ENCODE measurements at places on chromosomes 7 and 10.

- DNase-seq: no peak
These were observed 152.5 kb downstream of the LCOR start for GRCh38 chr10:96984541-96985131.

- DNase-seq: no peak
These were observed 575.2 kb upstream of the MKI67 start for GRCh38 chr10:128701381-128701780.

- no peak for DNase-seq
These were observed 29.8 kb downstream of the CALCR start for GRCh38 chr7:93544691-93545090.

DNA sequence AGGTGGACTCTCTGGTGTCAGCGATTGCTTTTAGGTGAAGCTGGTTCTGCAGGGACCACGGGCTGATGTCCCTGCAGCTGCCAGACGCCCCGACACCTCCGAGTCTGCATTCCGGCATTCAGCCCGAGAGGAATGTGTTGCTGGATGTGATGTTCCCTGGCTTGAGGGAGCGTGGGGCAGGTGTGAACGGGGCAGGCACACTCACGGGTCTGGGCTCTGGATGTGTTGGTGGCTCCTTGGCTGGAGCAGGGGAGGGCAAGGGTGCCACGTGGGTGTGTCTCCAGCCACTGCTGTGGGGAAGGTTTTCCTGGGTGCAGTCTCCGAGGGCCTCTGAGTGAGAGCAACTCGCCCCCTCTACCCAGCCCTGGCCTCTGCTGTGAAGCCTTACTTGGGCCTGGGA lies 140.5 kb downstream of the CAMK1D start:
- no peak for DNase-seq

- no peak for DNase-seq
These were observed 152.3 kb downstream of the MAD1L1 start for GRCh38 chr7:2080477-2080876.

DNA sequence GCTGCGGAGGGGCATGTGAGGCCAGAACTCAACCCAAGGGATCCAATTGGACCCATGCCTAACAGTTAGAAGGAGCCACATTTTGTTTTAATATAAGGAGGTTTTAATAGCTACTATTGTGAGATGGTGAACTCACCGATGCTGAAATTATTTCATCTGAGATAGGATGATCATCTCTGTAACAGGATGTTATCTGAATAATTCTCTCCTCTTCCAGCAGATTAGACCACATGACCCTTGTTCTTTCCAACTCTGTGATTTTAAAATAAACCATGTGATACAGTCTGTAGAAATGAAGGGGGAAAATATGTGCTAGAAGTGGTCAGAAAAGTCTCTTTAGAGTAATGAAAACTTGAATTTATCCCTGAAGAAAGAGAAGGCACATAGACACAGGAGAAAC lies 385.8 kb downstream of the LRMDA start:
- DNase-seq: no peak

- DNase-seq: no peak
These were observed 575.3 kb downstream of the IPMK start for GRCh38 chr10:57692255-57692980.

DNA sequence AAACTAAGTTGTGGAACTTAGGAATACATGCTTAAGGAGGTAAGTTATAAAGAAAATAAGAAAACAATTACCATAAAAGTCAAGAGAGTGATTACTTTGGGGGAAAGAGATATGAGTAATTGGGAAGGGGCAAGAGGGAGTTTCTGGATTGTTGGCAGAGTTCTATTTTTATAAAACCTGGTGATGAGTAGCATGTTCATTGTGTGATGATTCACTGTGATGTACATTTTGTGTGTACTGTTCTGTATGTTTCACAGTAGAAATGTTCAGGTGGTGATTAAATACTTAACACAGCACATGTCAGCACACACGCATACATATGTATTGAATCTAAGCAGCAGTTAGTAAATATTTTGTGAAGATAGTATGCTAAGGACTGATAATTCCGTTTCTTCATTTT lies 9.7 kb upstream of the OIT3 start:
- no peak for DNase-seq

GRCh38 chr7:139942636-139943035 lies 113.6 kb downstream of the TBXAS1 start:
- DNase-seq: no peak

- no peak for DNase-seq
These were observed 163.7 kb upstream of the CDC14C start for GRCh38 chr7:48760528-48761265.

DNA sequence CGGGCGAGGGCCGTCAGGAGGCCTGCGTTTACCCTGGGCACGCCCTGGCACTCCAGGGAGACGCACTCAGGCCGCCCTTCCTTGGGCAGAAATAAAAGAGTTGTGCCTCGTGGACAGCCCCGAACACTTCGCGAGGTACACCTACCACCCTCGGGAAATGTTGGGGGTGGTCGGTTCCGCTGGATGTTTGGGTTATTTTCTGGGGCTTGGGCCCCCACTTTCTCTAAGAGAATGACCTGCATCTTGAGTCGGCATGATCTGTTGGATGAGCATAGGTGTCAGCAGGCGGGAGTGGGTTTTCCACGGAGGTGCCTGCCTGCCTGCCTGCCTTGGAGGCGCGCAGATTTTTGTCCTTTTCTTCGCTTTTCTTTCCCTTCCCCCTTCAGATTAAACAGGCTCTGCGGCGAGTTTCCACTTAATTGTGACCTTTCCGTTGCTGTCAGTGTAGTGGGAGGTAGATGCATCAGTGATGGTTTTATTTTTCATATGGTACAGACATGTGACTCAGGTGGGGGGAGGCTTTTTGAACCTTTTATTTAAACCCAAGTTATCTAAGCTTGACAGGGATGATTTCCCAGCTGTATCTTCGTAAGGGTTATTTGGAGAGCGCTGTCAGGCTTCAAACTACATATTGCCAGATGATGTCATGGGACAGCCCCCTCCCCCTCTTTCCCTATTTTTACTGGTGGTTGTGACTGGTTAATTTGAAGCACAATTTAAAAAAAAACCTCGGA lies 661 bp downstream of the HECTD2 start:
- DNase-seq: peak; percentile 39

GRCh38 chr7:5455581-5456219 lies 32.1 kb upstream of the TNRC18 start:
- no peak for DNase-seq

DNA sequence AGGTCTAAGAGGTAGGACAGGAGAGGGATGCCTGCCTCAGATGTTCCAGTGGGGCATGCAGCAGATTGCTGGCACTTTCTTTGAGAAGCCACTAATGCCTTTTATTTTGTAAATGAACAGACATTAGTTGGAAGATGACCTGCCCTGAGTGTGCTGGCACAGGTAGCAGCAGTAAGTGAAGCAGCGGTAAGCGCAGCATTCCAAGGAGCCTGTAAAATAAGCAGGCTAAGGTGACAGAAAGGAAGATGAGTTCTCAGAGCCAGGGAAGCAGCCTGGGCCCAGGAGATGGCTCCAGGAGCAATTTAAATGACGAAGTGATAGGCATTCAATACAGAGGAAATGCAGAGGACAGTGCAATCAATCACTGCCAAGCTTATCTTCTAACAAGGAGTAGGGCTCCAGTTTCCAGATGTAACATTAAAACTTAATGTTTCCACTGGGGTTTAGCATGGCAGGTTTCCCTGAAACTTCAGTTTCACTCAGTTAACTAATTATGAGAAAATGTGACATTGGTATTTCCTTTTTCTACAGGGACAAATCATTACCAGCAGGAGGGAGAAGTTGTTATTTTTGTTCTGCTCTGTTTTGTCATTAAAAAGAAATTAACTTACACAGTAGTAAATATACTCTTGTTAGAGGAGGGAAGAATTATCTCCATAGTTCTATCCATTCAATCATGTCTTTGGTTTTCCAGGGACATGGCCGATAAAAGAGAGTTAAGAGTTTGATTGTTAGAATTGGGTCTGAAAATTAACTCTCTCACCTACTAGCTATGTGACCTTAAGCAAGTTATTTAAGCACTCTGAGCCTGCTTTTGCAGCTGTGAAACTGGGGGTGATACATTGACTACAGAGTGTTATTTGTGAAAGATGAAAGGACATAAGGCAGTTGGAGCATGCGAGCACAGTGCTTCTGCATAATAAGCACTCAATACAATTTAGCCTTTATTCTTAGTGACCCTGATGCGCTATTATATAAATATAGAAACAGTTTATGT lies 96.6 kb upstream of the PTN start:
- no peak for DNase-seq

DNA sequence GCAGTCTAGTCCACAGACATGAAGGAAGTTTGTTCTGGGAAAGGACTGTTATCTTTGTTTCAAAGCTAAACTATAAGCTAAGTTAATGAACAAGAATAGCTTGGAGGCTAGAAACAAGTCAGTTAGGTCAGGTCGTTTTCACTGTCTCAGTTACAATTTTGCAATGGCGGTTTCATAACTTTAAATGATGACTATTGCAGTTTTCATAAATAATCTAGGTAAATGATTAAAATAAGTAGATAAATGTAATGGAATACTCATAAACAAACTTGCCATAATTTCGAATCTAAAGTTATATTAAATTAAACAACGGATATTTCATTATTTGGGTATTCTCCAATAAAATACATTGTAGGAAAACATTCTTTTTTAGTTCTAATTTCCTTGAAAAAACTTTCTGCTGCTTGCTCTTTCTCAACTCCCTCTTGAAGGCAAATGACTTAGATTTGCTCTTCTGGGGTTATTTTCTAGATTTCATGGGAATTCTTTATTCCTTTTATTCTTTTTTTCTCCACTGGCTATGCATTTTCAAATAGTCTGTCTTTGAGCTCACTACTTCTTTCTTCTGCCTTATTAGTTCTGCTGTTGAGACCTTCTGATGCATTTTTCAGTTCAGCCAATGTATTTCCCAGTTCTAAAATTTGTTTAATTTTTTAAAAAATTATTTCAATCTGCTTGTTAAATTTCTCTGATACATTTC lies 103.8 kb upstream of the APBB1IP start:
- no peak for DNase-seq

DNA sequence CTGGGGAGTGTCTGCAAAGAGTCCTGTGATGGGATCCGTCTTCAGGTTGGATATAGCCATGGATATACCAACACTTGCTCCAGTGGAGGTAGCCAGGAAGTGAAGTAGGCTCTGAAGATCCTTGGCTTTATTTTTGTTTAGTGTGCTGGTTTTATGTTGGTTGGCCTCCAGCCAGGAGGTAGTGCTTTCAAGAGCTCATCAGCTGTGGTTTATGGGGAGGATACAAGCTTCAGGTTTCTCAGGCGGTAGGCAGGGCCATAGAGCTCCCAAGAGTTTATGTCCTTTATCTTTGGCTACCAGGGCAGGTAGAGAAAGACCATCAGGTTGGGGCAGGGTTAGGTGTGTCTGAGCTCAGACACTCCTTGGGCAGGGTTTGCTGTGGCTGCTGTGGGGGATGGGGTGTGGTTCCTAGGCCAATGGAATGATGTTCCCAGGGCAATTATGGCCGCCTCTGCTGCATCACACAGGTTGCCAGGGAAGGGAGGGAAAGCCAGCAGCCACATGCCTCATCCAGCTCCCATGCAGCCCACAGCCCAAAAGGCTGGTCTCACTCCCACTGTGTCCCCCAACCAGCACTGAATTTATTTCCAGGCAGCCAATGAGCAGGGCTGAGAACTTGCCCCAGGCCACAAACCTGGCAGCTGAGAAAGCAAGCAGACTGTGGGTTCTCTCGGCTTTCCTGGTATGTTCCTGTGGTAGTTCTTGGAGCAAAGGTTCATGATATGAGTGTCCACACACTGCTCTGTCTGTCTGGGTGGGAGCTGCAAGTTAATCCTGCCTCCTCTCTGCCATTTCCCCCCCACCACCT lies 67.0 kb upstream of the PRLHR start:
- DNase-seq: no peak

DNA sequence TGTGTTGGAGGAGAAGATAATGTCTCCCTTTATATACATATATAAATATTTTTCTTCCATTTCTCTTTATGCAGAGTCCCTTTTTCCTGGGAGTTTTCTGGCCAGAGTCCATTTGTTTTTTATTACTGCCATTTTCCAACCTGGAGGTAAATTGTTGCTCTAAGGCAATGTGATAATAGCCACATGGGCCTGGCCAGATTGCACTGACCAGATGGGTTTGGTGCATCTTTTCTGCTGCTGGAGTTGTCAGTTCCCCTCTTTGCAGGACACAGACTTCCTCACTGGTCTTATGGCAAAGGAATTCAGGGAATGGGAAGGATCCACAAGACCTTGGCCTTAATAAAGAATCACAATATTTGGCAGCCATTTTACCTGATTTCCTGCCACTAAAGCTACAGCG lies 254.9 kb downstream of the SORCS3 start:
- no peak for DNase-seq

- no peak for DNase-seq
These were observed 78.3 kb downstream of the SH3PXD2A start for GRCh38 chr10:103776878-103777591.

DNA sequence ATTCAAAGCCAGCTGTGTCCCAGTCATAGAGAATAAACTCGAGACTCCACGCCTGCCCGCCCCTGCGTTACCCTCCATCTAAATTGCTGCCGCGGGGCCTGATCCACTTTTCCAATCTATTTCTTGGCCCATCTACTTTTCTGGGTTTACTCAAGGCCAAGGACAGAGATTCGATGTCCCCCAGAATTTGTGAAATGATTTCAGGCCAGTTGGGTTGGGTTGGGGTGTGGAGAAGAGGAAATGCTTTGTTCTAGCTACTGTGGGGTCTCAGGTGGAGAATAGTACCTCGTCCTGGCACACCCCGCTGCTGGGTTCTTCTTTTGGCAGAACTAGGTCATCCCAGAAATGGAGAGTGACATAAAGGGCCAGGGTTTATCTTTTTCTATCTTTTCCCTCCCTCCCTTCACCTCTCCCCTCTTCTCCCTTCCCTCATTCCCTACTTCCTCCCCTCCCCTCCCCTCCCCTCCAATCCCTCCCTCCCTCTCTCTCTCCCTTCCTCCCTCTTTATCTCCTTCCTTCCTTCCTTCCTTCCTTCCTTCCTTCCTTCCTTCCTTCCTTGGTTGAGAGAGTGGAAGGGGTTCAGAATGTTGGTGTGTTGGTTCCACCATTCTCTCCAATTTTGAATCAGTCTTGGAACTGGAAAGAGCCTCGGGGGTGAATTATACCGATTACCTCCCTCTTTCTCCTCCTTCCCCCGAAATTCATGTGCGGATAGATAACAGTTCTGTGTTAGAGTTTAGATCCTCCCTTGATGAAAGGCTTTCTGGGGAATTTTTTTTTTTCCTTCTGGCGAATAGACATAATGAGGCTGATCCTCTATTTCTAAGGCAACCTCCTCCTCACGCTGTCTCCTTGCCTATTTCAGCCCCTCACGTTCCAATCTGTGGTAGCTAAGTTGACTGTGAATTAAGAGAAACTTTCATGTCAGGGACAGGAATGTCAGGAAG lies 1.2 kb upstream of the TMEM229A start:
- DNase-seq: no peak

DNA sequence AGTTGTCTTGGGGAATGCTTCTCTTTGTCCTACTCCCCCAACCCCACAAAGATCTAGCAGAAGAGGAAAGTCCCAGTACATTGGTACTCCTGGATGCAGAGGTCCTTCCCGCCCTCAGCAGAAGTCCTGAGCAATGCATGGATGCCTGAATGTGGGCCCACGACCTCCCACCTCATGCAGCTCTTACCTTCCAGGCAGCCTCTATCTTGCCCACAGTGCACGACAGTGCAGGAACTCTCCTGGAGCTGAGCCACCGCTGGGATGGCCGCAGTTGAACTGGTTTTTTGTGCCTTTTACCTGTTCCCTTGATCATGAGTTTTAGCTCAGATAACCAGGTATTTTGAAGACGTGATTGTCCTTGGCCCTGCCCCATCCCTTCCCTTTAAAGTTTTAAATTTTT lies 37.9 kb downstream of the LRRC4 start:
- DNase-seq: no peak

- DNase-seq: no peak
These were observed 40.0 kb upstream of the PDK4 start for GRCh38 chr7:95636140-95636940.
